ENCODE measurements at places on chromosomes 13 and 19.

DNA sequence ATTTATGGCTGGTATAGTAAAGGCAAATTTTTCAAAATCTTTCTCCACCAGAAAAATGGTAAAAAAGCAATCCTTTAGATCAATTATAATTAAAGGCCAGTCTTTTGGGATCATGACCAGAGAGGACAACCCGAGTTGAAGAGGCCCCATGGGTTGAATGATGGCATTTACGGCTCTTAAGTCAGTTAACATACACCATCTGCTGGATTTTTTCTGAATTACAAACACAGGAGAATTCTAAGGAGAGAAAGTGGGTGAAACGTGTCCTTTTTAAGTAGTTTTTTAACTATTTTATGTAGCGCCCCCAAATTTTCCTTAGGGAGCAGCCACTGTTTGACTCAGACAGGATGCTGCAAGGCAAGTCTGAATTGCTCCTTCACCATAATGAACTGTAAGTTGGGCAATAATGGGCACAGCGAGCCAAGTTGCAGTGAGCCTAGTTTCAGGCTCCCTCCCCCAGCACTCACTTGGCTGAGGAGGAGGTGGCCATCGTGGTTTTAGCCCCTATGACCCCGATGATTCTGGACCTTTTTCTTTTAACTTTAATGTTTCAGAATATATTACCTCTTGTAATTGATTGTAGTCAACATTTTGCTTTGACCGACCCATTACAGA, 13.6 kb upstream of the ZNF611 start:
- peak; percentile 56 for DNase-seq

GRCh38 chr13:29782798-29783197, 67.6 kb downstream of the UBL3 start:
- no peak for DNase-seq

DNA sequence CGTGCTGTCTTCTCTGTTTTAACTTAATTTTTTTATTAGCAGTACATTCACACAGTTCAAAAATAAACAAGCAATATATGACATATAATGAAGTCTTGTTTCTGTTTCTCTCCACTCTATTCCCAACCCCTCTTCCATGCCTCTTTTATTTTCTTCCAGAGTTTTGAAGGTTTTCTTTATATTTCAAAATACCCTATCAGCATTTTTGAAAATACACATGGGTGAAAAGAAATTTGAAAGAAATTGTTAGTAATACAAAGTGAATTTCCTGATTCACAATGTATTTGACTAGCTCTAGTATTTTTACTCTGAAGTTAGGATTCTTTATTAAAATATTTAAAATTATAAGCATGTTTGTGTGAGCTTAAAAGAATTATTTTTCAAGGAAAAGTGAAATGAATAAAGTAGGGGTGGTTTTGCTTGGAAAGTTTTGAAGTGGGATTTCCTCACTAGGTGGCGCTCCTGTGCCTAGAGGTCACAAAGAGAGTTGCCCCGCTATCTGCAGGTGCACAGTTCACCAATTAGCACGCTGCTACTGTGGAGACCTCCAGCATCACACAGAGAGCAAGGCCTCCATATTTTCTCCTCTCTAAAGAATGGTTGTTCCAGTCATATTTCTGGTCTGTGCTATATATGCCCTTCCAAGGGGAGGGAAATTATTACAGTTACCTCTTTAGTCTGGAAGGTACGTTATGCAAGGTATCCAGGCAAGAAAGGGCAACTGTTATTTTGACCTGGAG, 37.6 kb downstream of the SOX21 start:
- DNase-seq = peak; percentile 59

GRCh38 chr13:68047889-68048288, 817.8 kb upstream of the PCDH9 start:
- no peak for DNase-seq

DNA sequence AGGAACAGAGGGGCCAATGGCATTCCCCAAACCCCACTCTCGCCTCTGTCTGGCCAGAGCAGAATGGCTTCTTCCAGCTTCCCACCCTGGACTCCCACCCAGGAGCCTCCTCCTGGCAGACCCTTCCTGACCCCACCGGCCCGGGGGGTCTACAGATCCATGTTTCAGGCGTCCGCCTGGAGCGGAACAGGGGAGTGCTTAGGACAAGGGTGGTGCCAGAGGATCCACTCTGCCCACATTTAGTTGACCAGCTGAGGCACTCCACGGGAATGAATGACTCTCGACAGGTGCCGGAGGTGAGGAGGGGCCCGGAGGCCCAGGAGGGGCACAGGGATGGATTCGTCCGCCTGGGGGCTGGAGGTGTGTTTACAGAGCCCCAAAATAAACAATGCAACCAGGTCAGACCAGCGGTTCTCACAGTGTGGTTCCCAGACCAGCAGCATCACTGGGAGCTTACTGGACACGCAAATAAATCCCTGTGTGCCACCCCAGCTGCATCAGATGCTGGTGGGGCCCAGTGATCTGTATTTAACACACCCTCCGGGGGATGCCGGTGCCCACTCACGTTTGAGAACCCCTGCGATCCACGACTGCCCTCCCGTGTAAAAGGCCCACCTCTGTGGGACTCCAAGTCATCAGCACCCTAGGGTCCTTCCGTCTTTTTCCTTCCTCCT, 15.1 kb upstream of the NCCRP1 start:
- DNase-seq = no peak

DNA sequence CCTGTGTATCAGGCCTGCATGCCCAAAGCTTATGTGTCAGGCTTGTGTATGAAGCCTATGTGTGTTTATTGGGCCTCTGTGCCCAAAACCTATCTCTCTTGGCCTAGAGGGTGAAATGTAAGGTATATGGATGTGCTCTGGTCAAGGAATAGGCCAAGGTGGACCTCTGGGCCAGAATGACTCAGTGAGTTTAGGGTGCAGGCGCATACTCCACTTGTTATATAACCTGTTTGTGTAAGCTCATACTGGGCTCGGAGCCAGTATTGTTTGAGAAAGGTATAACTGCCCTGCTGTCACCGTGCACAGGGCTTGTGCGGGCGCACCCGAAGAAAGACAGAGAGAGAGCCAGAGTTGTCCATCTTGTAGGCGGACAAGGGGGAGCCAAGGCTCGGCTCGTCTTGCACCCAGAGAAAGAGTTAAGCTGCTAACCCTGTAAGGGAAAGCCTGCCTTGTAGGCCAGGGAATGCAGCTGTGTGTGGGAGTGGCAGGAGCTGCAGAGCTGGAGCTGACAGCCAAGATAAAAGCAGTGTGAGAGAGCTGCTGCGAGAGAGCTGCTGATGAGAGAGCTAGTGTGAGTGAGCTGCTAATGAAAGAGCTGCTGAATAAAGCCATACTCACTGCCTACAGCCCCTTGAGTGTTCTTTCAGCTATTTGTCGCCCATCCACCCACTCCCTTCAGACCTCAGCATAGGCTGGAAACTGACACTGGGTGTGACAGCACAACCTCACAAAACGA, 43.4 kb upstream of the N4BP2L1 start:
- peak; percentile 16 for DNase-seq

DNA sequence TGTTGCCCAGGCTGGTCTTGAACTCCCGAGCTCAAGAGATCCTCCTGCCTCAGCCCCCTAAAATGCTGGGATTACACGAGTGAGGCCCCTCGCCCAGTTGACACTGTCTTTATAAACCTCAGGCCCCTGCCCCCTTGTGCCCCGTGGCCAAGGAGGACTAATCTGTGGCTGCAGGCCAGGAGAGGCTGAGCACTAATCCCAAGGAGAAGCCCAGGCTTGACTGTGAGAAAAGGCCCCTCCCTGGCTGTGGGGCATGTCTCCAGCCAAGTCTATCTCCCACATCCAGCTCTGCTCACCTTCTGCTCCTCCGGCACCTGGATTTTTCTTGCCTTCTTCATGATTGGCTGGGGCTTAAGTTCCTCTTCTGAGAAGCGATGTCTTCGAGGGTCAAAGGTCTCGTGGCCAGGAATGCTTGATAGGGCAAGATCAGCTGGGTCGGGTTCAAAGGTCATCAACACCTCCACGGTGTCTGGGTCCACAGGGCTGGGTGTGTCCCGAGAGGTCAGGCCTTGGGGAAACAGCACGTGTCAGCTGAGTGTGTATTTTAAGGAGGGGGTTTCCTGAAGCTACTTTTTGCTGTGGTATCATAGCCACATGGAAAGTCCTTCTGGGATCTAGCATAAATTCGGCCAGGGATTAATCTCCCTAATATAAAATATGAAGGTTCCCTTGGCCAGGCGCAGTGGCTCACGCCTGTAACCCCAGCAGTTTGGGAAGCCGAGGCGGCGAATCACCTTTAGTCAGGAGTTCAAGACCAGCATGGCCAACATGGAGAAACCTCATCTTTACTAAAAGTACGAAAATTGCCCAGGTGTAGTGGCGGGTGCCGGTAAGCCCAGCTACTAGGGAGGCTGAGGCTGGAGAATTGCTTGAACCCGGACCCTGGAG, 3.8 kb downstream of the DBP start:
- DNase-seq = no peak

- DNase-seq = peak; percentile 66
Measured at GRCh38 chr19:36009220-36009619, 607 bp upstream of the SYNE4 start.

DNA sequence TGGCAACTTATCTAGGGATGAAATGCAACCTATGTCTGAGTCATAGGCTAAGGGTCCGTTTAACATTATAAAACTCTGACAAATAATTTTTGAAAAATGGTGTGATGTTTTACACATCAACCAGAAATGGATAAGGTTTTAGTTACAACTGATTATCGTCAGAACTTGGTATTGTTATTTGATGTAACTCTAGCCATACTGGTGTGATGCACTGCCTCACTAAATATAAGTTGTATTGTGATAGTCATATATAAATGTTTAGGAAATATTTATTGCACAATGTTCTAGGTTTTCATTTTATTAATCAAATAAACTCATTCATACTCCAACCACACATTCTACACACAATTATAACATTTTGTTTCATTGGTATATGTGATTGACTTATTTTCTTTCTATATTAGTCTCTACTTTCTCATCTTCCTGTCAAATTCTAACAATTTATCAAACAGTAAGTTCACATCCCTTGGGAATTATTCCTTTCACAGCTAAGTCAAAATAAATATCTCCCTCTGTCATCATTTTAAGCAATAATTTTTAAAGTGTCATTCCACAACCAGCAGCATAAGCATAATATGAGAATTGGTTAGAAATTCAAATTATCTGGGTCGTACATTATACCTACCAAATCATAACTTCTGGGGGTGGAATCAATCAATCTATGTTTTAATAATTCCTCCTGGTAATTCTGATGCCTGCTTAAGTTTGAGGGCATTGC, 873.9 kb downstream of the SLITRK1 start:
- no peak for DNase-seq

DNA sequence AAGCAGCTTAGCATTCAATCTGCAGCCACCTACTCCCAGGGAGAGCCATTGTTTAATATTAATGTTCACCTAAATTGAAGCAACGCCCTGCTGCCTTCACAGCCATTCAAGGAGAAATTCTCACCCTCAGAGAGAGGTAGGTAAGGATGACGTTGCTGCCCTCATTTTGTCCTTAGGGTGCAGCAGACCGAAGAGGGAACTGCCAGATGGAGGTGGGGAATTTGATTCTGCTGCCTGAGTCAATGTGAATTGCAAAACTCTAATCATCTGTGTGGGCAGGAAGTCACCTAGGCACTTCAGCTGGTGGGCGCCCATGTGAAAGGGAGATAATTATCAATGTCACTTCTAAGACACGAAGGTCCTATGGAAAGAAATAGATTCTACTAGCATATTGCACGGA, 503.4 kb downstream of the TBC1D4 start:
- peak; percentile 18 for DNase-seq

DNA sequence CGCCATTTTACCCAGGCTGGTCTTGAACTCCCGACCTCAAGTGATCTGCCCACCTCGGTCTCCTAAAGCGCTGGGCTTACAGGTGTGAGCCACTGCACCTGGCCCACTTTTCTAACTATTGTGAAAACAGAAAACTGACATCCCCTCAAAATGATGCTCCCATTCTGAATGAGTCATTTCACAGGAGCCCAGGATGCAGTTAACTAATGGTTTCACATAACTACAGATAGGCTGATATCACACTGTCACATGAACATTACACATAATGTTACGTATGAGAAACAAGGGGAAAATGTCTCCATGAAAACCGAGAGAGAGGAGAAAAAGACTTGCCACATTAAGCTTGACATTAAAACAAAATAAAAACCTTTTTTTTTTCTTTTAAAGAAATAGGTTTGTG, 37.5 kb downstream of the N4BP2L2 start:
- DNase-seq = no peak

GRCh38 chr13:25934127-25934526, 117.7 kb downstream of the SHISA2 start:
- no peak for DNase-seq

GRCh38 chr13:49240017-49240416, 7.7 kb upstream of the CDADC1 start:
- DNase-seq = peak; percentile 66

GRCh38 chr13:102018716-102019115, 383.1 kb downstream of the FGF14 start:
- no peak for DNase-seq

GRCh38 chr13:36445891-36446351, 13.6 kb downstream of the CCNA1 start:
- DNase-seq = no peak

- peak; percentile 10 for DNase-seq
Measured at GRCh38 chr13:19955873-19956559, 2.5 kb upstream of the ZMYM2 start.

- DNase-seq = no peak
Measured at GRCh38 chr13:49314344-49314882, 66.7 kb downstream of the CDADC1 start.

DNA sequence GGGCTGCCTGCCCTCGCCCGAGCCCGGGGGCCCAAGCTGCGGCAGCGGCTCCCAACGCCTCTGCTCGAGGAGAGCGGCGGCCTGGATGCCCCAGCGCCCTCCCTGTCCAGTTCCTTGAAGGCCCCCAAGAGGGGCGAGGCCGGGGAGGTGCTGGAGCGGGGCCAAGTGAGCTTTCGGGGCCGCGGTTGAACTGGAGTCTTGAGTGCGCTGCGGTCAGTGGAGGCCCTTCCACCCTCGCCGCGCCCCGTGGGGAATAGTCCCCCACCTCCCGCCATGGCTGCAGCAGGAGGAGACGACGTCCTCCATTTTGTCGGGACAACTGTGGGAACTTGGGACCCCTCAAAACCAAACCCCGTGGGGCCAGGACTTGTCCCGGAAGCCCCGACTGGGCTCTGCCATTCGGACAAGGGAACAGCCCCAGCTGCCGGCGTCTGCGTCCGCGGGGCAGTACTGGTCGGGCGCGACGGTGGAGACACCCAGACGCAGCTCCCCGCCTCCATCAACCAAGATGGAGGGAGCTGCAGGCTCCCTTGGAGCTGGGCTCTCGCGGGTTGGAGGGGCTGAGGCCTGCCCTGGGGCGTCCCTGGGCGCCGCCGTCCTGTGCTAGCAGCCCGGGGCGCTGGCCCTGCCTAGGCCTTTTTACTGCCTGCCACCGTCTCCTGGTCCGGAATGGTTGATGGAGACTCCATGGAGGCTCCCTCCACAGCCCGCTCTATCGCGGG, 736 bp upstream of the ZMYM5 start:
- peak; percentile 83 for DNase-seq

All from foreskin fibroblast (primary cell).